ENCODE measurements at places on chromosomes 4 and X. TPM values are rescaled to one million over a fixed set of nuclear protein-coding genes. Genes with fewer than 3 reads are reported as not detected.

The RBM3 gene
- 328 TPM for total RNA-seq

The NDP gene
- not detected for total RNA-seq

The ATOH1 gene
- total RNA-seq = not detected

The FAM90A26 gene
- not detected for total RNA-seq

The TASL gene
- not detected for total RNA-seq

The CLDN22 gene
- total RNA-seq = not detected

The SYP gene
- 3.5 TPM for total RNA-seq

Data from A549 treated with CORT108297 at 1 μM for 4 hours (cell line).